ENCODE measurements at places on chromosomes 11 and 22. TPM values are rescaled to one million over a fixed set of nuclear protein-coding genes. Genes with fewer than 3 reads are reported as not detected.

CECR2 gene
- total RNA-seq: 7.2 TPM

DNA sequence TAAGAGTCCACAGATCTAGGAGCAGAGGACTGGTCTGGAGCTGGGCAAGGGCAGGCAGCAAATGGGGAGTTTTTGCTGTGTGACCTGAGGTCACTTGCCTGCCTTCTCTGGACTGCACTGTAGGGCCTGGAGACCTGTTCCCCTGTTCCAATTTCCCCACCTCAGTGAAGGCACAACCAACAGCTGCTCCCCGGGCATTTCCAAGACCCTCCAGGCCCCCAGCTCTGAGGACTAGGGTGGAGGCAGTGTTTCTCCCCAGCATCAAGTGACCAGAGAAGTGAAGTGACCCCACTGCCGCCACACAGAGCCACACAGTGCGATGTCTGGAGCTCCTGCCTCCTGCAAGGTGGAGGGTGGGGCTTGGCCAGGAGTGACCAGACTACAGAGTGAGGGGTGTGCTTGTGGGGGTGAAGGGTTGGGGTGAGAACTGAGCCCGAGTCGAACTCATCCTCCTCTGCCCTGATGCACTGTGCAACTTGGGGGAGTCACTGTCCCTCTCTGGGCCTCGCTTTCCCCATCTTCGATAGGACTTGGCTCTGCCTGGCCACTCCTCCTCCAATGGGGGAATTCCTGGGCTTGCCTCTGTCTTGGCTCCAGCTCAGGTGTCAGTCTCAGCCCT, 21.6 kb downstream of the P2RY2 start:
- no peaks in the 10 kb centered on the region for H3K36me3 ChIP-seq
- H3K4me1 ChIP-seq: peaks cover 15% of the 10 kb centered on the region
- peak; percentile 58 for DNase-seq
- H3K4me3 ChIP-seq: no peak overlapping the region
- no peaks in the 10 kb centered on the region for H3K27me3 ChIP-seq

DGAT2 gene
- 6.2 TPM for total RNA-seq

- H3K36me3 ChIP-seq: no peaks in the 10 kb centered on the region
- no peak for DNase-seq
- no peak overlapping the region for H3K4me3 ChIP-seq
- no peaks in the 10 kb centered on the region for H3K27me3 ChIP-seq
- H3K27ac ChIP-seq: no peak overlapping the region
- H3K4me1 ChIP-seq: no peaks in the 10 kb centered on the region
Observed at GRCh38 chr22:16774911-16775500, 50.2 kb downstream of the XKR3 start.

DNA sequence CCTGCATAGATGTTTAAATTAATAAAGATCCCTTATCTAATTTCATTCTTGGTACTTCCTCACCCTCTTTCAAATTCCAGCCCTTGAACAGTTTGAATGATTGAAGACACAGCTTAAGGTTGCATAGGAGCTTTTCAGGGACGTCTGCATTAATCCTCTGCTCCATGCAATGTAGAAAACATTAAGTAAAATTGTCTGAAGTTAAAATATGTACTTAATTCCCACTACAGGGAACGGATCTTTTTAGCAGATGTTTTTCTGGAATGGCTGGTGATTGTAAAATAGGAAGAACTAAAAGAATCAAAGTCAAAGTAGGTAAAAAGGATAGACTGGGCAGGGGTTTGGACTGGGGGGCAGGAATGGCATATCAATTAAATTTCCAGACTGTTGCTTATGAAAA, 58.9 kb downstream of the ABTB2 start:
- no peaks in the 10 kb centered on the region for H3K27me3 ChIP-seq
- H3K4me1 ChIP-seq: peaks cover 3% of the 10 kb centered on the region
- H3K4me3 ChIP-seq: no peak overlapping the region
- no peaks in the 10 kb centered on the region for H3K36me3 ChIP-seq
- no peak for DNase-seq

RTN4R gene
- total RNA-seq: 9.8 TPM
